ENCODE measurements at places on chromosomes 4 and X.

DNA sequence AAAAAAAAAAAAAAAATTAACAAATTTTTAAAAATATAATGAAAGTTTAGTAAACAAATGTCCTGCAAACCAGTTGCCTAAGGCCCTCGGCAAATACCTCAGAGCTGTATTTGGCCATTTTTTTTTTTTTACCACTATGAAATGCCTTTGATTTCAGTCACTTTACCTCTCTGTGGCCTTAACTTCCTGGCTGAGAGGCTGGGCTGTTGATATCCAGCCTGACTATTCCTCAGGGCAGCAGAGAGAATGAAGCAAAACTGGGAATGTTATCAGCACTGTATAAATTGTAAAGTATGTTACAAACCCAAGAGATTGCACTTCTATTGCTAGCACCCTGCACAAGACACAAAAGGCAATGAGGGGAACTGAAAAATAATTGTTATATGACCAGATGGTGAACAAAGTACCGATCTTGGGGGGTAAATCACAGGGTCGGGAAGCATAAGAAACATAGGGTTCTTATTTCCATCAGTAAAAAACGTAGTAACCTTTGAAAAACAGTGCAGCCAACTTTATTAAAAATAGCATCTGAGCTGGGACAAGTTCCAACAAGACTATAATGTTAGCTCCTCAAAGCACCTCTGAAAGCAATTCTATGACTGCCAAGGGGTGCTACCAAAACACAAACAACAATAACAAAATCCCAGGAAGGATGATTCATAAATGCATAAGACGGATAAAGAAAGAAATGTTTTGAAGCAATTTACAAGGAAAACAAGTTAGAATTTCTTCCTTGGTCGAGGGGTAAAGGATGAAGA is 18.1 kb downstream of the USP46 start:
- no peak for DNase-seq

GRCh38 chr4:88223516-88223915 is 60.8 kb downstream of the PPM1K start:
- DNase-seq = no peak

DNA sequence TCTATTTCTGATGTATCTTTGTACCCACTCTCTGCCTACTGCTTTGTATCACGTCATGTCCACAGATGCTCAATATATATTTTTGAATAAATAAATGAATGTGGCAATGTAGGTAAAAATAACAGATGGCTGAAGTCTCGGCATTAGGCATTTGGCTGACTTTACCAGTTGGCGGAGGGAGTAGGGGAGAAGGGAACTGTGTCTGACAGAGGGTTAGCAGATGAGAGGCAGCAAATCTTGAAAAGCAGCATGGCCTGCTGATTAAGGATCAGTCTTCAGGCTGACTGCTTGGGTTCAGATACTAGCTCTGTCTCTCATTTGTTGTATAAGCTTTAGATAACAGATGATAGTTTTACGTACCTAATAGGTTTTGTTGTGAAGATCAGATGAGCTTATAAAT is 31.9 kb upstream of the RASGEF1B start:
- DNase-seq = no peak

GRCh38 chr4:168610911-168611530 is 114.2 kb downstream of the PALLD start:
- no peak for DNase-seq

DNA sequence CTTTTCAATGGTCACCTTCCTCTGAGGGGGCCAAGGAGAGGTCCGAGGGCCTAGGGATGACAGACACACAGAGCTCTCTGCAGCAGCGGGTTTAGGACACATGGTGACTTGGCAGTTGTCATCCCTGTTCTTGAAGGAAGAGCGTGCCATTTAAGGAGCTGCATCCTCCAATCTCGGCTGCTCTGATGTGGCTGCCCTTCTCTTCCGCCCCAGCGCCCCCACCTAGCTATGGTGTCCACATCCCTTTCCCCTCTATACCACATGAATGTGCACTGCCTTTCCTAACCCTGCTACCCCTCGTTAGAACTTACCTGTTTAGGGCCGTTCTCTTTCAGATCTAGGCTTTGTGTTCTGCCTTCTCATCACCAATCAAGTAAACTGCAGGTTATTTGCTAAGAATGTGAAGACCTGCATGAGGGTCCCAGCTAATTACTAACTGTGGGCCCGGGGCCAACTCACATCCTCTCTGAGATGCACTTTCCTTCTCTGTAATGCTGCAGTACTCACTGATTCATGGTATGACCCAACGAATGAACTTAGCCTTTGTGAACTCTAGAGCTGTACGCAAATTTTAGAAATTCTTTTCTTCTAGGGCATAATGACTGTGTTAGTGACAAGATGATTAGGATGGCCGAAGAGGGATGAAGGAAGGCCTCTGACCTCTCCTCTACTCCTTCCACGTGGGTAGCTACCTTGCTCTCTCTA is 38.2 kb downstream of the CHST7 start:
- DNase-seq = no peak

GRCh38 chrX:68464796-68465195 is 31.5 kb upstream of the OPHN1 start:
- no peak for DNase-seq

DNA sequence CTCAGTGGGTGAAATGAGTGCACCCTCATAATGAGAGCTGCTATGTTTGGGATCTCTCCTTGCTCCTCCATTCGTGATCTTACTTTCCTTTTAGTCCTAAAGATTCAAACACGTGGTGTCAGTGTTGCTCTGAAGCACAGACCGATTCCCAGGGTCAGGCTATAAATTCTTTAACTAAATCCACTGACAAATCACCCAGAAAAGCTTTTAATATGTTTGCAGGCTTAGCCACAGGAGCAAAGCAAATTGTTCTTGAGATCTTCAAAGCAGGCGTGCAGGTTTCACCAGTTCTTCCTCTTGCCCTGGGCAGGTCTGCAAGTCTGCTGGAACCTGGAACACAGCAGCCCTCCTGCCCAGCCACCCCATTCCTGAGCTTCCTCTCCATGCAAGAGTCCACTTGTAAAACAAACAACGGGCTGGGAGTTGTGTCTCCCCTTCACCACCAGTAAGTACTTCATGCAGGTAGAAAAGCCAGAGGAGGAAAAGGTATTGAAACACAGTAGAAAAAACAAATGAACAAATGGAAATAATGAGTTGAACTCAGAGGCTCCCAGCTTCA is 70.1 kb upstream of the ENPP6 start:
- no peak for DNase-seq

DNA sequence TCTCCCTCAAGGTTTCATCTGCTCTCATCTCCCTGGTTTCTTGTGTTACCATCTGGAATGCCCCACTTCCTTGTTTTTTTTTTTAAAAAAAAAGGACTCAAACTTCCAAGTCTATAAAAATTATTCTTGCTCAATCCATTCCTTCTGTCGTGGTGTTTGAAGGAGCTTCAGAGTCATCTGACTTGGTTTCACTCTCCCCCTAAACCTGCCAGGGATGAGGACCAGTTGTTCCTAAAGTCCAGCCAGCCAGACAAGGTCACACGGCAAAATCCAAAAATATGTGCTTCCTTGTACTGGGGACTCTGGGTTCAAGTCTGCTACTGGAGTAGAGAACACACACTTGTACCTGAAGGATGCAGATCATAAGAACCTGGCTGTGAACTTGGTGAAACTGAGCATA is 84.5 kb upstream of the GPM6B start:
- DNase-seq = no peak

- no peak for DNase-seq
These were observed 55.8 kb downstream of the DCTD start for GRCh38 chr4:182861346-182861745.

DNA sequence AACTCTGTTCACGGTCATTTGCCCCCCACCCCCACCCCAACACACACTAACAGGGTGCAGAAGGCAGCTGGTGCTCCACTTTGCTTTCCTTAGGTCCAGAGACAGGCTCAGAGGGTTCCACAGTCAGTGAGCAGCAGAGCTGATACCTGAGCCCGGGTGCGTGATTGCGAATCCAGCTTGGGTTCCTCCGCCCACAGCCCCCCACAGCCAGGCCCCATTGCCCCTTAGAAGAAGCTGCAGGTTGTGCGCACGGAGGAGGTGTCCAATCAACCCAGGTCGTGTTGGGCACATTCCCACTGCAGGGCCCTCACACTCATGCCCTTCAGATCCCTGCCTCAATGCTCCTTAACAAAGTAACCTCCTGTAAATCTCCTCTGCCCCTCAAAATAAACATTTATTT is 85.0 kb downstream of the WFS1 start:
- no peak for DNase-seq

- no peak for DNase-seq
These were observed 36.8 kb upstream of the CASK start for GRCh38 chrX:41960142-41960541.

- DNase-seq = no peak
These were observed 83.8 kb upstream of the C1QTNF7 start for GRCh38 chr4:15344041-15344440.

GRCh38 chr4:37999000-37999716 is 39.0 kb downstream of the PTTG2 start:
- no peak for DNase-seq

DNA sequence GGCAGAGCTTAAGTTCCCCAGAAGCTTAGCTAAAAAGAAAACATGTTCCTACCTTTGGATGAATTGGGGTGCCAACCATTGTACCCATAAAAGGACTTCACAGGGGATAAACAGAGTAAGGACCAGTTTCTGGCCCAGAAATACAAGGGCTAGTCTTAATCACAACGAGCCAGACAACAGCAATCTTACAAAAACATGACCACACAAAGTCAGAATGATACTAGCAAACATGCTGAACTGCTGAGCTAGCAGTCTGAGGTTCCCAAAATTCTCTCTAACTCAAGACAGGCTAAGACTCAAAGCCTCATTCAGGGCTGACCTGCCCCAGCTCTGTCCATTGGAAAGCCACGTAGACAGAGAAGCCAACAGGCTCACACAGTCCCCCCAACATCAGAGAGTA is 40.3 kb downstream of the ATP11C start:
- DNase-seq = no peak

GRCh38 chr4:106493086-106493485 is 124.5 kb upstream of the GIMD1 start:
- no peak for DNase-seq

DNA sequence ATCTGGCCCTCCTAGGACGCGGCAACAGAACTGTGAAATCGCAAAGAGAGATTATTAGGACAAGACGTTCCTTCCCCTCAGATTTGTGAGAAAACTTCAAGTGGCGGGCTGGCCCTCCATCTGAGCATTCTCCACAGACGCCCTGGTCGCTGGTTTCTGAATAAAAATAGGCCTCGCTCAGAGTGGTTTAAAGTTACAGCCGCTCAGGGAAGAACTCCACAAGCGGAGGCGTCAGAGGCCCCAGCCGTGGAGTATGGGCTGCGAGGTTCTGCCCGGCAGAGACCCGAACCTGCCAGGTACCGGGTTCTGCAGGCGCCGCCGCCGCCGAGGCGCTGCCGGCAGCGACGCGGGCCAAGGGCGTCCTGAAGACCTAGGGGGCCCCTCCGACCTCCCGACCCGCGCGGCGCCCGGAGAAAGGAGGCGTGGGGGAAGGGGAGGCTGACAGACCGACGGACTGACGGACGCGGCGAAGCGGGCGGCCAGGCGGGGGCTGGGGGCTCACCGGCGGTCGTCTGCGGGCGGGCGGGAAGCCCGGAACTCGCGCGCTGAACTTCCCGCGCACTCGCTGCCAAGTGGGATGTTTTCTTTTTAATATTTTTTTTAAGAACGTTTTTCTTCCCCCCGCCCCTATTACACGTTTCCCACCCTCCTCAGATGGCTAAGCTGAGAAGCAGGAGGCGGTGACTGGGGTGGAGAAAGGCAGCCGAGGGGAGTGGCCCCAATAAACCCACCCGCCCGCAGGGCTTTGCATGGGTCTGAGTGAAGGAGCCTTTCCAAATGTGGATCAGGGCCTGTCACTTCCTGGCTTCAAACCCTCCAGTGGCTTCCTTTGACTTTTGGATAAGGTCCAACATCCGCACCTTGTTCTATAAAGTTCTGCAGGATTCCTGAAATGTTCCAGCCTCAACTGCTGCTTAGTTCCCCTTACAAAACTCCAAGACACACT is at the start of gene PABPC4L:
Gene PABPC4L (minus strand): TSS at position 574 of the 946 bp plus-strand sequence. CDS start 770 bp downstream, outside the sequence.
- DNase-seq = no peak

DNA sequence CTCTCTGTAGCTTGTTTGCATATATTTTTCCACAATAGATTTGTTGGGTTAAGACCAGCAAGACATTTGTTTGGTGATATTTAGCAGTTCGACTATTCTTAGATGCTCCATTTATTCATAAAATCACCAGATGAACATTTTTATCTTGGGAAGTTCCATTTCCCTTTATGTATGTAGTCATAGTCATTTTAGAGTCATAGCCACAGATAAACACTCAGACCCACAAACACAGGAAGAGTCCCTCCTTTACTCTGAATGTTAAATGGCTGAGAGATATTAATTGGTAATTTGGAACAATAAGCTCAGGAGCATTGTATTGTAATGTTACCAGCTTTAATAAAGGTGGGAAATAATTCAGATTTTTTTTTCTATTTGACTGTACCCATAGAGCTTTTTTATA is 1608.7 kb downstream of the STIM2 start:
- DNase-seq = no peak

DNA sequence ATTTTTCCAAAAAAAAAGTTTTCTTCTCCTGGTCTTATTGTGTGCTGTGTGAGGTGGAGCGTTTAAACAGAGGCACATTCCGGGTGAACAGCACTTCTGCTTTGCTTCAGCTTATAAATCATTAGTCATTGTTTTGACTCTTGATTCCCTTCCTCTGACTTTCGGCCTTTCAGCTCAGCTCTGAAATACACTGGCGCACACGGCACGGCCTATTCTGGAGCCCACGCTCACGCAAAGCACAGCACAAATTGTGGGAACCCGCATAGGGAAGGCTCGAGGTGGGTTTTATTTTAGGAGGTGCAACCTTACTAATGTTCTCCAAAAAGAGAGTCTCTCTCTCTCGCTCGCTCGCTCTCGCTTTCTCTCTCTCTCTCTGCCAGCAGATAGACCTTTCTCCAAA is 4.0 kb downstream of the POU3F4 start:
- no peak for DNase-seq

- peak; percentile 48 for DNase-seq
These were observed 95.6 kb downstream of the AFAP1 start for GRCh38 chr4:7843831-7844593.

GRCh38 chrX:125108921-125109320 is 210.8 kb upstream of the TEX13C start:
- DNase-seq = no peak

GRCh38 chrX:72308209-72308565 is 2.5 kb upstream of the CITED1 start:
- DNase-seq = no peak

DNA sequence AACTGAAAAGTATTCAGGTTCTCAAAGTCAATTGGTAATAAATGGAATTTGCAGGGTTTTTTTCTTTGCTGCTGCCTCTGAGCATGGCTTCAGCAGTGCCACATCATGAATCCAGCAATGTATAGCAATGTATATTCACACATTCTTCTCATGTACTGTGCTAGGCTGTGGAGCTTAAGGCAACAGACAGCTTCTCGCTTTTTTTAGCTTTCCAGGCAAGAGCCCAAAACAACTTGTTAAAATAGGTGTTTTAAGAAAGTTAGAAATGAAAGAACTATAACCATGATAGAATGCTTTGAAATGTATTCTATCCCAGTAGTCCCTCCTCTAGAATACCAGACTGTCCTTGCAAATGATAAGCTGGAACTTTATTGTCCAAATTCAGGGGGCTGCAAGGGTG is 30.4 kb downstream of the SMIM43 start:
- DNase-seq = no peak

Measured in CD4-positive, alpha-beta T cell treated with Interleukin-15 for 1 hour (primary cell).